ENCODE measurements at places on chromosomes 3 and 15. TPM values are rescaled to one million over a fixed set of nuclear protein-coding genes. Genes with fewer than 3 reads are reported as not detected.
A peak's percentile ranks its signal among the peaks of the same experiment; 100 is the strongest.

GRCh38 chr15:74276560-74276959, 40.4 kb downstream of the CCDC33 start:
- no peaks in the 10 kb centered on the region for H3K27me3 ChIP-seq
- no peak overlapping the region for H3K27ac ChIP-seq
- DNase-seq = no peak
- H3K36me3 ChIP-seq = no peaks in the 10 kb centered on the region
- no peak overlapping the region for H3K4me3 ChIP-seq

Gene ACKR4
- 7.4 TPM for total RNA-seq

DNA sequence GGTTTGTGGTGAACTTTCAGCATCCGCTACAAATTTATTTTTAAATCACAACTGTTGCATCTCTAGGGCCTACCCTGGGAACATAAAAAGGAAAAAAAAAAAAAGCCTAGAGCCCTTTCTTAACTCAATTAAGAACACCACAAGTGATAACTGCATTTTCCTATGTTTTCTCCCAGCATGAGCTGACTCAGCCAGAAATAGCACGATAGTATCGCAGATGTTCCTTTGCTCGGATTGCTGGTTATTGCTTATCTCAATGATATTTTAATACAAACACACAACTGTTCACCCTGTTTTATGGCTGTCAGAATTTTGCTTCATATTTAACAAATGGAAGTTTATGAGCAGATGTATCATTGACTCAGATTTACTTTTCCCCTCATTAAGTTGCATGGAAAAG, 251.8 kb upstream of the SUCLG2 start:
- H3K27me3 ChIP-seq = no peaks in the 10 kb centered on the region
- no peak overlapping the region for H3K27ac ChIP-seq
- H3K4me1 ChIP-seq = no peaks in the 10 kb centered on the region
- H3K36me3 ChIP-seq = no peaks in the 10 kb centered on the region

- DNase-seq = no peak
- peaks cover 31% of the 10 kb centered on the region for H3K4me1 ChIP-seq
These were observed 29.1 kb downstream of the MKRN2 start for GRCh38 chr3:12585970-12586369.

DNA sequence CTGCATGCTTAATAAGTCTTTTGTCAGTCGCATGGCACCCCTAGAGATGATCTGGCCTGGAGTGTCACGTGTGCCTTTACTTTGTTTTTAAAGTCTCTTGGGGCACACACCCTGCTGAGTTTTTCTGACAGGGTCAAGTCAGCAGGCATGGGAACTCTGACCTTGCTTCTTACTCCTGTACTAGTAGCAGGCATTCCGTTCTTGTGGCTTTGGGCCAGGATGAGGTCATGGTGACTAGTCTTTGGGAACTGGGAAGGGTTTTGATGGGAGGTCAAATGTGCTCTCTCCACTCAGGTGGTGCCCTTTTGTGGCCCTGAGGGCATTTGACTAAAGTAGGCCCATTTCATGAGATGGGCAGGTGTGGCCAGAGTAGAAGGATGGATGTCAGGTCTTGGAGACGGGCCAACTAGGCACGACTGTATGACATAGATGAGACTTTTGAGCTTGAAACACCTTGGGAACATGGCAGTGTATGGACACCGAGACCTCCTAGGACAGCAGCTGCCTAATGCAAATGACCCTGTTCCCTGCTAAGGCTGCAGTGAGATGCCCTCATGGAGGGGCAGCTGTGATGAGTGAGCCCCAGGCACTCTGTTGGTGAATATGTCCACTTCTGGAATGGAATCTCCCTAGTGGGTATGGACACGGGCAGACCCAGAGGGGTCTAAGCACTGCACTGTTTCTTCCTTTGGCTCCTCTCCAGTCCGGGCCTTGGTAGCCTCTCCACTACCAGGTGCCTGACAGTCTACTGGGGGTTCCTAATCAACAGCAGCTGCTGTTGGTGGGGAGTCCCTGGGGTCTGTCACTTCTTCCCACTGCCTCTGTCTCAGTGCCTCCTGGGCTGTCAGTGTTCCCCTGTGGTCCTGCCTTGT, 16.4 kb downstream of the SRPRB start:
- peaks cover 44% of the 10 kb centered on the region for H3K36me3 ChIP-seq
- H3K27me3 ChIP-seq = no peaks in the 10 kb centered on the region
- no peak overlapping the region for H3K4me3 ChIP-seq
- no peaks in the 10 kb centered on the region for H3K4me1 ChIP-seq

Gene VEPH1
- total RNA-seq = not detected

- no peak overlapping the region for H3K4me3 ChIP-seq
- no peaks in the 10 kb centered on the region for H3K36me3 ChIP-seq
- H3K4me1 ChIP-seq = peaks cover 11% of the 10 kb centered on the region
- no peaks in the 10 kb centered on the region for H3K27me3 ChIP-seq
These were observed 2.7 kb downstream of the EOMES start for GRCh38 chr3:27719314-27720003.

- DNase-seq = no peak
- peaks cover 11% of the 10 kb centered on the region for H3K4me1 ChIP-seq
- no peaks in the 10 kb centered on the region for H3K36me3 ChIP-seq
- H3K27me3 ChIP-seq = no peaks in the 10 kb centered on the region
These were observed 26.5 kb downstream of the PHLDB2 start for GRCh38 chr3:111885578-111885977.

Gene CTNNB1
- total RNA-seq = 184 TPM

DNA sequence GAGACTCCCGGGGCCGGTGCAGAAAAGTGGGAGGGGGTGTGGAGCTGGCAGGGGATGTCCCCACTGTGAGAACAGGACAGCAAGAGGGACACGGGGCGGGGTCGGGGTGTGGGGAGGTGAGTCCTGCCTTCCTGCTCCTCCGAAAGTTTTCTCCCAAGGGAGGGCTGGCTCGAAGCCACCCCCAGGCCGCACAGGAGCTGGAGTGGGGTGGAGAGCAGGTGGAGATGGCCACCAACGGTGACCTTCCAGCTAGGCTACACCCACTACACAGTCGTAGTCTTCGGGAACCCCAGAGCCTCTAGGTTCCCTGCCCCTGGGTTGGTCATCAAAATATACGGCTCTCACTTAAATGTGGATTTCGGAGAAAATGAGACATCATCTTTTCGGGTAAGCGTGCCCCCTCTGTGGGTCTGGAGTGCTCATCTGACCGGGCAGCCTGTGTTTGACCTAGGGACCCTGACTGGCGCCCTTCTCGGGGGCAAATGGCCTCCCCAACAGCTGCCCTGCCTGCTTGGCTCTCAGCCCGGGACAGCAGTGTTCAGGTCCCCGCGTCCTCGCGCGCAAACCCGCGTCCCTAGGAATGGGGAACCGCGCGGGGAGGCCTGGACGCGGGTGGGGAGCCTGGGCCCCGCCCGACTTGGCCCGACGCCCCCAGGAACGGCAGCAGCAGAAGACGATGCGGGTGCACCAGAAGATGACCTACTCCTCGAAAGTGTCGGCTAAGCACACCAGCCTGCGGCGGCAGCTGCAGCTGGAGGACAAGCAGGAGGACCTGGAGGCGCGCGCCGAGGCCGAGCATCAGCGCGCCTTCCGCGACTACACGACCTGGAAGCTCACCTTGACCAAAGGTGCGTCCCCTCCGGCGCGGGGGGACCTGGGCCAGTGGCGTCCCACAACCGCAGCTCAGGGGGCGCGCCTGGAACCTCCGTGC, 21.2 kb downstream of the CFAP100 start:
- H3K4me1 ChIP-seq = no peaks in the 10 kb centered on the region
- H3K27me3 ChIP-seq = no peaks in the 10 kb centered on the region
- H3K4me3 ChIP-seq = no peak overlapping the region
- H3K27ac ChIP-seq = no peak overlapping the region

GRCh38 chr3:108822123-108822897, at the start of gene TRAT1:
TRAT1 (plus strand) TSS chr3:108822786; CDS start chr3:108822928, 142 bp downstream.
- H3K4me3 ChIP-seq = no peak within 1 kb of the TSS
- H3K27ac ChIP-seq = no peak within 1 kb of the TSS

Gene VWA5B2
- total RNA-seq = not detected

GRCh38 chr15:89972085-89972484, 29.0 kb upstream of the ZNF710 start:
- DNase-seq = no peak
- H3K4me3 ChIP-seq = no peak overlapping the region
- H3K4me1 ChIP-seq = peaks cover 20% of the 10 kb centered on the region
- H3K36me3 ChIP-seq = no peaks in the 10 kb centered on the region

- no peaks in the 10 kb centered on the region for H3K27me3 ChIP-seq
- H3K4me3 ChIP-seq = no peak overlapping the region
- no peak overlapping the region for H3K27ac ChIP-seq
These were observed 289.6 kb upstream of the LRRN1 start for GRCh38 chr3:3509665-3510064.

Gene THPO
- total RNA-seq = 12.5 TPM

DNA sequence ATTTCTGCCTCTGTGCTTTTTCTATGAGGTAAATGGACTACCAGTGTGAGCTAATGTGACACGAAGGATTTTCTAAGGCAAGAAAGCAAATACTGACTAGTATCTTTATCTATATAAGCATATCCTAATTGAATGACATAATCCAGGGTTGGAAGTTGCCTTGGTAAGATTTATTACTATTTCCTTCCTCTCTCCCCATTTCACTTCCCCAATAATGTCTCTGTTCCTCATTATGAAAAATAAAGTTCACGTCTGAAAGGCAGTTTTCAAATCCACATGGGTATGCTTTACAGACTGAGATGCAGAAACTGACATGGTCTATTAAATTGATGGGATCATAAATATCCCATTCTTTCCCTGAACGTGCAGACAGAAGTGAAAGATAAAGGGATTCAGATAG, 86.0 kb downstream of the DTWD1 start:
- no peaks in the 10 kb centered on the region for H3K27me3 ChIP-seq
- no peak overlapping the region for H3K4me3 ChIP-seq
- no peaks in the 10 kb centered on the region for H3K4me1 ChIP-seq
- no peak overlapping the region for H3K27ac ChIP-seq

Gene UACA
- not detected for total RNA-seq

- no peak overlapping the region for H3K4me3 ChIP-seq
- no peaks in the 10 kb centered on the region for H3K4me1 ChIP-seq
- no peaks in the 10 kb centered on the region for H3K27me3 ChIP-seq
- no peak for DNase-seq
These were observed 309.2 kb upstream of the SATB1 start for GRCh38 chr3:18734309-18734708.

Gene PCOLCE2
- total RNA-seq = not detected

- H3K36me3 ChIP-seq = no peaks in the 10 kb centered on the region
- no peaks in the 10 kb centered on the region for H3K27me3 ChIP-seq
- no peaks in the 10 kb centered on the region for H3K4me1 ChIP-seq
- DNase-seq = no peak
These were observed 37.4 kb downstream of the SYN2 start for GRCh38 chr3:12041446-12042041.

Gene PPM1L
- 3.4 TPM for total RNA-seq

GRCh38 chr15:98881526-98882520, 125.8 kb downstream of the PGPEP1L start:
- H3K4me1 ChIP-seq = no peaks in the 10 kb centered on the region
- no peak overlapping the region for H3K4me3 ChIP-seq
- H3K36me3 ChIP-seq = no peaks in the 10 kb centered on the region
- DNase-seq = peak; percentile 78

DNA sequence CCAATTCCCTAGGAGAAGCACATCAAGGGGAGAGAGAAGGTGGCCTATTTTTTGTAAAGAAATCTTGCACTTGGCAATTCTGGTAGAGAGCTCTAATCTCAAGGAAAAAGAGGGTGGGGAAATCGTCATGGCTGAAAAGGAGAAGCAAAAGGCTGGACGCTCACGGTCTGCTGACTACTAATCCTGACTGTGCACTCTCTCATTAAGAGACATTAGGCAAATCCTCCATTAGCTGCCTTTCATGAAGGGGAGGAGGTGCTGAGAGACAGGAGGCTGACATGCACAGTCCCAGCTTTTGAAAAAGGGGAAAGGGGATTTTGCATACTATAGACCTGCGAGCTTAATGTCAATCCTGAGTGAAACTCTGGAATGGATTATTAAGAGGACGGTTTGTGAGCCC, 170.0 kb downstream of the NR2F2 start:
- no peaks in the 10 kb centered on the region for H3K27me3 ChIP-seq
- no peaks in the 10 kb centered on the region for H3K36me3 ChIP-seq
- no peak overlapping the region for H3K4me3 ChIP-seq
- DNase-seq = no peak
- H3K27ac ChIP-seq = no peak overlapping the region

DNA sequence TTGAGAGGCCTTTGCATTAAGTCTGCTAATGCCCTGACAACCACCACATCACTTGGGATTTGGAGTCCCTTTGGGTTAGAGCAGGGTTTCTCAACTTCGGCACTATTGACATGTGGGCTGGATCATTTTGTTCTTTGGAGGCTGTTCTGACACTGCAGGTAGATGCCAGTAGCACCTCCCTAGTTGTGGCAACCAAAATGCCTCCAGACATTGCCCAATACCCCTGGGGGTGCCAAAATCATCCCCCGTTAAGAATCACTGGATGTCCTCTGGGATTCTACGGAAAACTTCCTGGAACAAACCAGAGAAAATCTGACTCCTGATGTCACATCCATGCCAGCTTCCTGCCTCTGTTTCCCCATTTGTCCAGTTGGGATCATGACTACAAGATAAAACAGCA, 37.2 kb upstream of the BLM start:
- no peaks in the 10 kb centered on the region for H3K36me3 ChIP-seq
- no peaks in the 10 kb centered on the region for H3K27me3 ChIP-seq
- no peak overlapping the region for H3K4me3 ChIP-seq
- no peak for DNase-seq
- no peak overlapping the region for H3K27ac ChIP-seq

- peaks cover 13% of the 10 kb centered on the region for H3K4me1 ChIP-seq
- no peak for DNase-seq
- H3K27me3 ChIP-seq = no peaks in the 10 kb centered on the region
These were observed 5.0 kb upstream of the KPNA1 start for GRCh38 chr3:122519693-122520092.

Gene ZDHHC19
- not detected for total RNA-seq

DNA sequence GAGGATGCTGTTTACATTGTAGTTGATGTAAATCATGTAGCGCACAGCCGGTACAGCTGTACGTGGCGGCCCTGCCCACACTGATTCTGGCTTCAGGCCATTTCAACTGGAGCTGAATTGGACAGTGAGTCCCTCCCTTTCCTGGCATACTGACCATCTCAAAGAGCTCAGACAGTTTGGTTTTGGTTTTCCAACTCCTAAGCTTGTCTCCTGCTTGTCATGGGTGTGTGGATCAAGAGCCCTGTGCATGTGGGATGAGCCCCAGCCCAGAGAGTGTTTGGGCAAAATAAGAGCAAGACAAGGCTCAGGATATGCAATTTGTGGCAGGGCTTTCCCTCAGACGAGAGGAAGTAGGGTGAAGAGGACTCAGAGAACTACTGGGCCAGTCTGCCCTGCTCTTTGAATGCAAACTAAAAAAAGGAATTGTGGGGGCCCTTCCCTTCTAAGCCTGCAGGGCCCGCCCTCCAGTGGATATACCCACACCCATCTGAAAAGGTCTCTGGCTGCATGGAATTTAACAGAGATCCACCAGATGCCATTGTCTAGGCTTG, 13.3 kb downstream of the ITGA11 start:
- DNase-seq = no peak
- H3K27ac ChIP-seq = no peak overlapping the region
- H3K27me3 ChIP-seq = no peaks in the 10 kb centered on the region
- H3K4me3 ChIP-seq = no peak overlapping the region
